ENCODE measurements at places on chromosomes 2 and 18.

GRCh38 chr2:139099721-139100120 lies 319.5 kb upstream of the NXPH2 start:
- DNase-seq, result no peak

DNA sequence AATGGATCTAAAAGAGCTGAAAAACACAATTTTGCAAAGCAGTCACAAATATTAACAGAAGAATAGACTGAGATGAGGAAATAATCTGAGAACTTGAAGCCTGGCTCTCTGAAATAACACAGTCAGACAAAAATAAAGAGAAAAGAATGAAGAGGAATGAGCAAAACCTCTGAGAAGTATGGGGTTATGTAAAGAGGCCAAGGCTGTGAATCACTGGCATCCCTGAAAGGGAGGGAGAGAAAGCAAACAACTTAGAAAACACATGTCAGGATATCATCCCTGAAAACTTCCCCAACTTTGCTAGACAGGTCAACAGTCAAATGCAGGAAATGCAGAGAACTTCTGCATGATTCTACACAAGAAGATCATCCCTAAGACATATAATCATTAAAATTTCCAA lies 73.5 kb upstream of the LHCGR start:
- no peak for DNase-seq

DNA sequence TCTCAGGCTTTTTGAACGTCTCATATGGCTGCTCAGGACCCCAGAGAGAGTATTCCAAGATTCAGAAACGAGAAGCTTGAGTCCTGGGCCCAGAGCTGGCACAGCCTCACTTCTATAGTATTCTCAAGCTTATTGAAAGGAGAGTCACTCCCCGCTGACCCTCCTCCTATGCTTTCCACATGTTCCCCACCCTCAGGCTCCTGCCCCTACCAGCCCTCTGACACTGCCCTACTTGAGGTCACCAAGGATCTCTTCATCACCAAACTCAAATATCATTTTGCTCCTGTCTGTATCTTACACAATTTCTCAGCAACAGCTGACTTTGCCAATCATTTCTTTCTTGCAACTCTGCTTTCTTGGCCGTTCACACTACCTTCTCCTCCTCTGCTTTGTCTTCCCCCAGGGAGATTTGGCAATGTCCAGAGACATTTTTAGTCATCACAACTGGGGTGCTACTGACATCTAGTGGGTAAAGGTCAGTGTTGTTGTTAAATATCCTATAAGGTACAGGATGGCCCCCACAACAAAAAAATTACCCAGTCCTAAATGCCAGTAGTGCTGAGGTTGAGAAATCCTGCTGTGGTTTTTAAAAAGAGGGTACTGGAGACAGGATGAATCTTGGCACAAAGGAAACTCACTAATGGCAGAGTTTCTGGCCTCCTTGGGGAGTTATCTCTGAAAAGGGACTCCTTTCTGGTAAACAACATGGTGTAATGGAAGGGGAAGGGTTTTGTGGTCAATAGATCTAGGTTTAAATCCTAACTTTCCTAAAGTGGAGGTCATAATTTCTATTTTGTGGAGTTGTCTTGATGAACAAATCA lies 26.9 kb upstream of the INSIG2 start:
- DNase-seq, result no peak

DNA sequence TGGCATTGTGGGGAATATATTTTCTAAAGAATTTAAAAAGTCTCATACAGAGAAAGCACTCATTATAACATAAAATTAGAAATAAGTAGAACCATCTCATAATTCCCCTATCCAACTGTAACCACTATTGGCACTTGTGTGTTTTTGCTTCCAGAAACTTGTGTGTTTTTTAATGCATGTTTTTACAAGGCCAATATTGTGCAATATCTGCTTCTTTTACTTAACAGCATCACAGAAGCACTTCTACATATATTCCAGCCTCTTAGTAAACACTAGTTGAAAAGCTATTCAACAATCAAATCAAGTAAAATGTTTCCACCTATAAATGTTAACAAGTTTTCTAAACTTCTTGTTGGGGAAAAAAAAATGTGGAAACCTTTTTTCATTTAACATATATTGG lies 132.7 kb downstream of the LRP2 start:
- no peak for DNase-seq

DNA sequence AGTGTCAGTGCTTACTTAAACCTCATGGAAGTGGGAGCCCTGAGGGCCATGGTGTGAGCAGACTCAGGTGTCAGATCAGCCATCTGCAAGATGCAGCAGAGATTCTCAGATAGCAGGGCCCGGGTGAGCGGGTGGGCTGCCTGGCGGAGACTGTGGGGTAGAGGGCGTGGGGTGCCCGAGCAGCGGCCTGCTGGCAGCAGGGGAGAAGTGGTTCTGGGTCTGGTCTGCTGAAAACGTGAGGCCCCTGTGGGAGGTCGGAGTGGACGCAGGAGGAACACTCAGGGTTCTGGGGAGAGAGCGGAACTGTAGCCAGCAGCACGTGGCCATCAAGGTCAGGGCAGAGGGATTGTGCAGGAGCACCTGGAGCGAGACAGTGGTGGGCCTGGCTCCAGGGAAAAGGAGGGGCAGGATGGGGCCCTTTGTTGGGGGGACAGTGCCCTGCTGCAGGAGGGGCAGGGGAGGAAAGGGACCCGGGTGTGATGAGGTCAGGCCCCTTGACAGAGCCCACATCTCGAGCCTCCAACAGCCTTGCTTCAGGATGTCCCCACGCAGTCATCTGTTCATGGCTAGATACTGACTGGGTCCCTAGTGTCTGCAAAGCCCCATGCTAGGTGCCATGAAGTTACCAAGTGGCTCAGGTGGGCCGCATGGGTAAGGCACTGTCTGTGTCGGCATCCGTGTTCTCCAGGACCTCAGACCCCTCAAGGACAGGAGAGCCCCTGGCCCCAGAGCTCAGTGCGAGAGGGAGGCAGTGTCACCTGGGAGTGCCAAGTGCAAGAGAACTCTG lies 2.7 kb upstream of the ESPNL start:
- no peak for DNase-seq

- no peak for DNase-seq
These were observed 871.9 kb upstream of the FSHR start for GRCh38 chr2:50026236-50026635.

GRCh38 chr2:128315829-128316776 lies 2.6 kb downstream of the HS6ST1 start:
- DNase-seq, result no peak

DNA sequence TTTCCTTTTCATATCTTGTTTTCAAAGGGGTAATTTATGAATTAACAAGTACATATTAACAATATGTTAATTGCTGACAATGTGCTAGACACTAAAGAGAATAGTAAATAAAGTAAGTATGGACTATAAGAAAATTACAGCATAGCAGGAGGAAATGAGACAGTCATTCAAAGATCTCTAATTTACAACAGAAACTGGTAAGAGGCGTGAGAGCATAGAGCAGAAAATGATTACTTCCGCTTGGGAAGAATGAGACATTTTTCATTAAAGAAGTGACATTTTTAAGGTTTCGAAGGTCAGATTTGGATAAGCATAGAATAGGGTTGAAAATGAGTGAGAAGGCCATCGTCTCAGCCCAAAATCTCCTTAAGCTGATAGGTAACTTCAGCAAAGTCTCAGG lies 184.4 kb upstream of the SESTD1 start:
- DNase-seq, result no peak

GRCh38 chr2:98399140-98399539 lies 45.5 kb upstream of the INPP4A start:
- no peak for DNase-seq

DNA sequence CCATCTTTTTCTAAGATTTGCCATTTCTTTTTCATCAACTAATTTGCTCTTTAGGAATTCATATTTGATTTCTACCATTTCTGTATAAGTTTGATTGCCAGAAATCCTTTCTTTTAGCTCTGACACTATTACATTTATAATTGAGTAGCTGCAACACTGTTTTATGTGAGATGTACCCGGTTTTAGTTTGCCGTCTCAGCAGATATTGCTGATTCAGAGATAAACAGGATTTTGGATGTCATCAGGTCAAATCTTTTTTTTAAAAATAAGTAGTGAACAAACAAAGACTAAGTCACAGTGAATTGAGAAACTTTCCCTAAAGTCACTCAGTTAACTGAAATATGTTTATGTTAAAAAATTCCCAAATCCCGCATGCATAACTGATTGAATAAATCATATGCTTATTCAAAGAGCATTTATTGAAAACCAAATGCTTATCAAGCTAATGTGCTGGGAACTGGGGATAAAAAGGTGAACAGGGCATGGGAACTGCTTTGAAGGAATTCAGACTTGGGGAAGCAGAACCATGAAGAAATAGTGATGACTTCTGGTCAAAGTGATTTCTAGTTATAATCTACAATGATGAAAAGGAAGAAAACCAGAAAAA lies 19.5 kb upstream of the CCDC102B start:
- DNase-seq, result no peak

DNA sequence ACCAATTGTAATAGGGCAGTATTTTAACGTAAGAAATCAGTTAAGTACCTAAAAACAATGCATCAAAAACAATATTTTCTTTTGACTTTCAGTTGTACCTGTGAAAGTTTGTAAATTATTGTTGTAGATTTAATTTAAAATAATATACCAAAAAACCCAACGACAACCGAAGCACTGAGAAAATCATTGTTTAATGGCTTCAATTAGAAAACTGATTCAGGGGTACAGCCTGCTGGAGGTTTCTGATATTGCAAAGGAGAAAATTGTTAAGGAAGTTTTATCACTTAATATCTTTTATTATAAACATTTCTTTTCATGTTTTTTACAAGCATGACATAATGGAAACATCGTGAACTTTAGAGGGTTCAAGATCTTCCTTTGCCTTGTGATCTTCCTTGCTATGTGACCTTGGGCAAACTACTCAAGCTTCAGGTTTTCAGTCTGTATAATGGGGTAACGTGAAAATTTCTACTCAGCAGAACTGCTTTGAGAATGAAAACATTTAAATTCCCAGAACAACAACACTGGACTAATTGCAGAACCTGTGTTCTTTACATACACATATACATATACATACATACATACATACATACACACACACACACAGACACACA lies 76.3 kb upstream of the GLS start:
- no peak for DNase-seq

GRCh38 chr2:238724728-238725127 lies 123.2 kb upstream of the TWIST2 start:
- no peak for DNase-seq

GRCh38 chr18:9104244-9104901 lies 1.9 kb downstream of the NDUFV2 start:
- no peak for DNase-seq

- no peak for DNase-seq
These were observed 156.1 kb downstream of the COL4A4 start for GRCh38 chr2:227007940-227008339.

- DNase-seq, result no peak
These were observed 16.1 kb downstream of the TGIF1 start for GRCh38 chr18:3466045-3466444.

GRCh38 chr2:19722531-19722971 lies 179.2 kb downstream of the TTC32 start:
- no peak for DNase-seq

DNA sequence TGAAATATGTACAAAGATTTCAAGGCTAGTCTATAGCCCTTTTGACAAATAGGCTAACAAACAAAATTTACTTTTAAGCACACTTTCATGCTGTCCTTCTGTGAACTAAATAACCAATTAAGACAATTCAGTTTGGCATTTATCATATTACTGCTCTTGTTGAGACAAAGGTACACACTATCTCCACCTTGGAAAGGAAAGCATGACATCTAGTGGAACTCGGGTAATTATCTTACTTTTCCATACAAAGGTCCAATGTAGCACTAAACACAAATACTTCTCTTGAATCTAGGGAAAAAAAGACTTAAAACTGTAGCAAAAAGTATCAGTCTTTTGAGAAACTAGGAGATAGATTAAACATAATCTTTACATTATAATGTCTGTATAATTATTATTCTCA lies 125.0 kb upstream of the CD226 start:
- no peak for DNase-seq

DNA sequence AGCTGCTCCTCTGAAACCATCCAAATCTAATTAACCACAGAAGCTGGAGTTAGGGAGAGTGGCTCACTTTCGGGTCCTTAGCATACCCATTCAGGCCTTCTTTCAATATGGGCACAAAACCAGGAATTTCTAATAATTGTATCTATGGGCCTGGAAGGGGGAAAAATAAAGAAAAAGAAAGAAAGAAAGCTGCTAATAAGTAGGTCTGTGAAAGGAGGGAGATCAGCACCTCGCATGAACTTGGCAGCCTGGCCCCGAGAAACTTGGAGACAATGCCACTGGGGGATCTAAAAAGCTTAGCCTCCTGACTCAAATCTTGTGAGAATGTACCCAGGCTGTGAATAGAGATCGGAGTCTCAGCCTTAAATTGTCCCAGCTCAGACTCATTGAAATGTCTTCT lies 252.1 kb upstream of the SLC14A2 start:
- no peak for DNase-seq

GRCh38 chr2:206863196-206863595 lies 76.1 kb upstream of the CPO start:
- no peak for DNase-seq

DNA sequence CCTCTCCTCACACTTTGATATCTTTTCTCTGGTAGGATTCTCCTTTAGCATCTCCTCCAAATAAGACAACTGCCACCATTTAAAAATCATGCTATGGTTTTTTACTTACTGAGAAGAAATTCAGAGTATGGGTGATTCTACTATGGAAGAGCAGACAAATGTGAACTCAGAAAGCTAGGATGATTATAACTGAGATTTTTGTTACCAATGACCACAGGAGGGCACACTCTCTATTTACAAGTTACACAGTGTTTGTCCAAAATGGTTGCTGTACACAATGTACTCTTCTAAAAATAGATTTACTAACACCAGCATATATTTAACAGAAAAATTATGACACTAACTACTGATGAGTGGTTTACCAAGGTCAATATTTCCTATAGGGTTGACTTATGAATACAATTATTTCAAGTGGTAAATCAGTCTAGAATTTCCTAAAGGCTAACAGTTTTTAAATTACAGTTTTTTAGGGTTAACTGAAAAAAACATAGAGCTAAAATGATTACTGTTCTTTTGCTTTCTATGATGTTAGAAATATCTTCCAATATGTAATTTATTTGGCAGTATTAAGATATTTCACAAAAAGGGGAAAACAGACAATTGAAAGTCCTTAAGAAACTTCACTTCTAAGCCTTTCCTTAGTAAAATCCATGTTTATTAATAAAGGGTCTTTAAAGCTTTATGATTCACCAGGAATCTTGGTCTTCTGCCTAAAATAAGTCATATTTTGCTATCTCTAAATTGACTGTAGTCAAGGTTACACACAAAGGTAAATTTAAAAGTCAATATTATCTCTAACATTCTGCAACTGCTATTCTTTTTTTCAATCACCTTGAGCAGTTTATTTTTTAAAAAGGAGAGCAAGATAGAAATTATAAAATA lies 57.2 kb downstream of the MAP4K3 start:
- DNase-seq, result no peak

GRCh38 chr2:43481927-43482542 lies 113.8 kb downstream of the THADA start:
- no peak for DNase-seq

GRCh38 chr2:164824872-164825271 lies 16.8 kb downstream of the COBLL1 start:
- no peak for DNase-seq
